Fibroblast of mammary gland (primary cell): ENCODE measurements at places on chromosomes 5 and 9.

- DNase-seq = no peak
These were observed 42.7 kb downstream of the ST8SIA4 start for GRCh38 chr5:100860407-100860806.

GRCh38 chr5:53331463-53331862 lies 149.0 kb upstream of the FST start:
- DNase-seq = peak; percentile 86

DNA sequence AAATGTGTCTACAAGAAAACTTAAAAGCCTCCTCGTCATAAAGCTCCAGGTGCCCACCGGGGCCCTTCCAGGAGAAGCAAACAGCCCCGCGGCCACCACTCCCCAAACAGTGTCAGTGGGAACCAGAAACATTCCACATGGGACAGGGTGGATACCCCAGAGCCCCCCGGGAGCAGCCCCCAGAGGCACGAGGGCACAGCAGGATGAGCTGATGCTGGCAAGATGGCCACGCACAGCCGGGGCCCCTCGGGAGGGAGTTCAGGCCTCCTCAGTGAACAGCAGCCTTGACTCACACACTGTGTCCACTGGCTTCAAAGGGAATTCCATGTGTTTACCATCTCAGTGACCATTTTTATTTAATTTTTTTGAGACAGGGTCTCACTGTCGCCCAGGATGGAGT lies 10.5 kb downstream of the EXD3 start:
- peak; percentile 49 for DNase-seq

- peak; percentile 60 for DNase-seq
These were observed 160.3 kb downstream of the HSD17B3 start for GRCh38 chr9:96141666-96142065.
